Activated CD8-positive, alpha-beta T cell treated with anti-CD3 and anti-CD28 coated beads for 36 hours (primary cell): ENCODE measurements at places on chromosomes 5 and 9. TPM values are rescaled to one million over a fixed set of nuclear protein-coding genes. Genes with fewer than 3 reads are reported as not detected.

Gene ELAVL2
- total RNA-seq: not detected

Gene GLRA1
- not detected for total RNA-seq

DNA sequence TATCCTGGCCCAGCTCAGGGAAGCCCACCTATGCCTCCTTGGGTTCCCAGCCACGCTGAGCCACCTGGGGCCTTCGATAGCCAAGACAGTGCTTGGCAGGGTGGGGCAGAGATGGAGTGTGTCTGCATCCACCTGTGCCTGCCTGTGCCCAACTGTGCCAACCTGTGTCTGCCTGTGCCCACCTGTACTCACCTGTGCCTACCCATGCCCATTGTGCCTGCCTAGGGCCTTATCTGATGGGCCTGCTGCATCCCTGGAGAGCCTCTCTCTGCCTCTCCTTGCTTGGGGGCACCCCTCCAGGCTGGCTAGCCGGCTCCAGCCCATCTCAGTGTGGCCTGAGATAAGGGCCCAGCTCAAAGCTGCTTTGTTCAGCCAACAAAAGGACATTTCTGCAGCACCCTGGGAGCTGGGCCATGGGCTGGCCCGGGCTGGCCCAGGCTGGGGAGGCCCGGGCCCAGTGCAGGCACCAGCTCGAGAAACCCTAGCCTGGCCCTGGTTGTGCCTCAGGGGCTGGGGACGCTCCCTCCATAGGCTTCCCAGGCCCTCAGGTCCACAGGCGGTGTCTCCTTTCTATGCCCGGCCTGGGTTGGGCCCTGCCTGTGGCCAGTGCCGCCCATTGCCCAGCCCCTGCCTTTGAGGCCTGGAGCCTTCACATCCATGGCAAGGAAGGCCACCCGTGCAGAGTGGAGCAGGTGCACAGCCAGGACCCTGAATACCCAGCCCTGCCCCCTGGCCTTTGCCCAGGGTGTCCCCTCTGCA lies 37.3 kb upstream of the NOTCH1 start:
- DNase-seq: no peak
- H3K27ac ChIP-seq: no peak overlapping the region
- no peaks in the 10 kb centered on the region for H3K27me3 ChIP-seq
- peaks cover 7% of the 10 kb centered on the region for H3K4me1 ChIP-seq
- H3K4me3 ChIP-seq: no peak overlapping the region

Gene COL15A1
- not detected for total RNA-seq

Gene TTC39B
- 18.5 TPM for total RNA-seq

DNA sequence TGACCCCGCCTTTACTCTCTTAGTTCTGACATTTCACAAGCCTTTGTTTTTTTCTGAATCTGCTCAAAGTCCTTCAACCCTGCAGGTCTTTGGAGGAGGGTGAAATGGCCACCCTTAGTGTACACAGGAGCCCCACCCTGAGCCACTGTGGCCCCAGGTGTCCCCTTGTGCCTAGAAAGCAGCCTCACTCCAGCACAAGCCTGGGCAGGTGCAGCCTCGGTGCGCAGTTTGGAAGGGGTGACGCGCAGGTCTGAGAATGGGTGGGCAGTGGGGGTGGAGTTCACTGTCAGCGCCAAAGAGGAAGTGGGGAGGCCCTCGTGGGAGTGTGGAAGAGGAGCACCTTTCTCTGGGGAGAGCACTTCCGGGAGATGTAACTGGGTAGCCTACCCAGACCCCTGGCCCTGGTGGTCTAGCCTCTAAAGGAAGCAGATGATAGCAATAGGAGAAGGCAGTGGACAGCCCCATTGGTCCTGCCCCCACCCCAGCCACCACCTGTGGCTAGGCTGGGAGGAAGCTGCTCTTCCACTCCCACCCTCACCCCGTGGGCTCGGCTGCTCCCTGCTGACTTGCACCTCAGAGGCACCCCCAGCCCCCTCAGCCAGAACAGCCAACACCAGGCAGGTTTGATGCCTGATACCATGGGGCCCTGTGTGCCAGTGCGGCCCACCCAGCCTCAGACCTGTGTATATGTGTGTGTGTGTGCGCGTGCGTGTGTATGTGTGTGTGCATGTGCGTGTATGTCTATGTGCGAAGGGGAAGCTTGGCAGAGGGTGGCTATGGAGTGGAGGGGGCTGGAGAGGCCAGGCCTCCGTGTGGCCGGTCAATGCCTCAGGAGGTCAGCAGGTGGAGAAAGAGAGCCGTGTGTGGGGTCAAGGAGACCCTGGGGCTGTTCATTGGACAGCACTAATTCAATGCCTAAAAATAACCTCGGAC lies 16.8 kb upstream of the DAB2IP start:
- peak overlapping the region; percentile 32 for H3K27ac ChIP-seq
- no peaks in the 10 kb centered on the region for H3K36me3 ChIP-seq
- DNase-seq: peak; percentile 75
- no peaks in the 10 kb centered on the region for H3K27me3 ChIP-seq
- H3K4me3 ChIP-seq: peak overlapping the region; percentile 7
- H3K4me1 ChIP-seq: peaks cover 8% of the 10 kb centered on the region

Gene FOXE1
- 0.09 TPM for total RNA-seq

Gene HSD17B3
- not detected for total RNA-seq
